ENCODE measurements at places on chromosomes 16 and 17. TPM values are rescaled to one million over a fixed set of nuclear protein-coding genes. Genes with fewer than 3 reads are reported as not detected.

GRCh38 chr16:13845232-13845631 lies 74.7 kb upstream of the ERCC4 start:
- no peak for DNase-seq
- no peak overlapping the region for H3K4me3 ChIP-seq
- H3K27me3 ChIP-seq = no peaks in the 10 kb centered on the region
- H3K27ac ChIP-seq = no peak overlapping the region
- no peaks in the 10 kb centered on the region for H3K4me1 ChIP-seq

ASGR1 gene
- total RNA-seq = 2.0 TPM

UTS2R gene
- total RNA-seq = not detected

HAGH gene
- total RNA-seq = 50.1 TPM

GRCh38 chr17:65537845-65538674 lies 23.4 kb downstream of the AXIN2 start:
- no peaks in the 10 kb centered on the region for H3K27me3 ChIP-seq
- no peak overlapping the region for H3K27ac ChIP-seq
- DNase-seq = no peak
- no peak overlapping the region for H3K4me3 ChIP-seq

- no peak for DNase-seq
- H3K27me3 ChIP-seq = no peaks in the 10 kb centered on the region
- no peak overlapping the region for H3K4me3 ChIP-seq
- H3K27ac ChIP-seq = no peak overlapping the region
- peaks cover 24% of the 10 kb centered on the region for H3K36me3 ChIP-seq
- H3K4me1 ChIP-seq = no peaks in the 10 kb centered on the region
Measured at GRCh38 chr16:414395-415169, 10.9 kb upstream of the RAB11FIP3 start.

SHCBP1 gene
- total RNA-seq = 6.3 TPM

DNA sequence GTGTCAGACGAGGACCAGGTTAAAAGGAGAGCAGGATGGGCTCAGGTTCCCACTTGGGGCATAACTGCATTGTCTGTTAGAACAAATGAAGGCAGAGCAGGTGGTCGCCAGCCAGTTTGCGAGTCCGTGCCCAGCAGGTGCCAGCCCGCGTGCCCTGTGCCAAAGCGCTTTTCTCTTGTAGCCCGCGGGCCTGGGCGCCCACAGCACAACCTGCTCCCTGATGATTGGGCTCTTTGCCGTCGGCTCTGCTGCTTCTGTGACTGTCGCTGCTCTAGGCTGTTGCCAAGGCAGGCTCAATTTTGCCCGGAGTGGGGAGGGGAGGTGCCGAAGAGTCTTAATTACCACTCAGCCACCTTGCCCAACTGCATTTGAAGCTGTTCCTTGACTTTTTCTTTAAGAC lies 21.1 kb downstream of the KNOP1 start:
- peaks cover 20% of the 10 kb centered on the region for H3K36me3 ChIP-seq
- no peak overlapping the region for H3K4me3 ChIP-seq
- peaks cover 54% of the 10 kb centered on the region for H3K4me1 ChIP-seq
- no peak for DNase-seq
- H3K27me3 ChIP-seq = no peaks in the 10 kb centered on the region
- H3K27ac ChIP-seq = peak overlapping the region; percentile 85

GRCh38 chr17:59465949-59466307 lies 99.5 kb upstream of the DHX40 start:
- H3K4me1 ChIP-seq = no peaks in the 10 kb centered on the region
- H3K27ac ChIP-seq = no peak overlapping the region
- no peaks in the 10 kb centered on the region for H3K36me3 ChIP-seq

DNA sequence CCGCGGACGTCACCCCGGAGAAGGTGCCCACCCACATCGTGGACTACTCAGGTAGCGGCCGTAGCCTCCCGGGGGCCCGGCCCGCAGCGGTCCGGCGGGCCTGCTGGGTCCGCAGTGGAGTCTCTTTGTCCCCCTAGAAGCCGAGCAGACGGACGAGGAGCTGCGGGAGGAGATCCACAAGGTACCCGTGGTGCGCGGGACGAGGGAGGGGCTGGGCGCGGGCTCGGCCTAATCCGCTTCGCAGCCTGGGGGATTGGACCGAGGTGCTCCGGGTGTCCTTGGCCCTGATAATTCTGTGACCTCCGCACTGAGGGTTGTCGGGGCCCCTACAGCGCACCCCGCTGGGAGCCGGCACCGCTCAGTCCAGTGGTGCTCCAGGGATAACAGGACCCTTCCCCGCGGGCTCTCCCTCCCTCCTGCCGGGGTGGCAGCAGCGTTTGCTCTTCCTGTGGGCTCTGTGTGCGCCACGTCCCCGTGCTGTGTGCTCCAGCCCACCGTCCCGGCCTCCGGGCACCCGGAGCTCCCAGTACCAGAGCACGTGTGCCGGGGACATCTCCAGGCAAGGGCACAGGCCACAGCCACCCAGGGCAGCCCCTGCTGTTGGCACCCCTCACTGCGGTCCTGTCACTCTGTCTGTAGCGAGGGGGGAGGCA lies 713 bp downstream of the RHOT2 start:
- peak overlapping the region; percentile 84 for H3K4me3 ChIP-seq
- H3K27ac ChIP-seq = peak overlapping the region; percentile 77
- no peaks in the 10 kb centered on the region for H3K27me3 ChIP-seq
- peaks cover 27% of the 10 kb centered on the region for H3K4me1 ChIP-seq
- no peak for DNase-seq
- H3K36me3 ChIP-seq = peaks cover 48% of the 10 kb centered on the region

- no peaks in the 10 kb centered on the region for H3K36me3 ChIP-seq
- no peak overlapping the region for H3K27ac ChIP-seq
- DNase-seq = no peak
Measured at GRCh38 chr17:68462381-68463210, 5.3 kb upstream of the WIPI1 start.

DNA sequence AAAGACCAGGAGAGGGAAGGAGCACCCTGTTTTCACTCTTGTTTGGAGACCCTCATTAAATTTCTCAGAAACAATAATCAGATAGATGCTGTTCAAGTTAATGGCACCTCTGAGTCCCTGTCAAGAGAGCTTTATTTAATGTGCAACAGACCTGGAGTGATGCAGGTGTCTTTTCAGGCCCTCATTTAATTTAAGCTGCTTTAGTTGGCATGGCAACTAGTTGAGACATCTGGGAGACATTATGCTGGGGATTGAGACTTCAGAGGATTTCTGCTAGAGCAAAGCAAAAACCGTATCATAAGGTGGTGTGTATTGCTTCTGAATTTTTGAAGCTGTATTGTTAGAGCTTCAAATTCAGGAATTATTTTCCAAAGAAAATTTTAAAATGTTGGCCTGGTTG lies 108.5 kb downstream of the NLK start:
- no peaks in the 10 kb centered on the region for H3K27me3 ChIP-seq
- H3K27ac ChIP-seq = no peak overlapping the region
- no peak overlapping the region for H3K4me3 ChIP-seq
- H3K36me3 ChIP-seq = no peaks in the 10 kb centered on the region
- DNase-seq = no peak
- no peaks in the 10 kb centered on the region for H3K4me1 ChIP-seq

DNA sequence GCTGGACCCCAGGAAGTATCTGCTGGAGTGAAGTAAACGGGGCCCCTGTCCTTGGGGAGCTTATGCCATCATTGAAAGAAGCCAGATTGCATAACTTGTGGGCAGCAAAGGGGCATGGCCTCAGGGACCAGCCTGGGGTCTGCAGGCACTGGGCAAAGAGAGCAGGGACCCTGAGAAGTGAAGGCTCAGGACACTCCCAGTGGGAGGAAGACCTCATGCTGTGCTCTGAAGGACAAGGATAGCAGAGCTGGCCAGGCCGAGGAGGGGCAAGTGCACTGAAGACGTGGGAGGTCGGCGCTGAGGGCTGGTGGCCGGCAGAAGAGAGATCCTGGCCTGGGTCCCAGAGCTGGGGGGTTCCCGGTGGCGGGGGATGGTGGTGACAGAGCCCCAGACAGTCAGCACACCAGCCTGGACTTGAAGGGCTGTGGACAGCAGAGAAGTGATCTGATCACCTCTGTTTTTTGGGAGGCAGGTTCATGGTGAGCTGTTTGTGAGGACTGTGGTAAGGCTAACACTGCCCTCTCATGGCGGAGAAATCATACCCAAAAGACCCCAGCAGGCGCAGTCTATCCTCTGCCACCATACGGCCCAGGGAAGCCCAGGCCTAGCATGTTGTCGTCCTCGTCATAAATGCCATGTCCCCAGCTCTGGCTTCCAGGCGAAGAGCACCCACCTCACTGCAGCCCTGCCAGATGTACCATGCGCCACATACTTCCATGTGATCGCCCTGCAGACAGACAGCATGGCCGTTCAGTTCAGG lies 7.1 kb upstream of the CNP start:
- no peak for DNase-seq
- no peak overlapping the region for H3K27ac ChIP-seq
- no peaks in the 10 kb centered on the region for H3K27me3 ChIP-seq
- H3K4me1 ChIP-seq = no peaks in the 10 kb centered on the region
- no peak overlapping the region for H3K4me3 ChIP-seq

GRCh38 chr16:48340054-48340453 lies 45.2 kb downstream of the SIAH1 start:
- no peak for DNase-seq
- no peaks in the 10 kb centered on the region for H3K4me1 ChIP-seq
- H3K27ac ChIP-seq = no peak overlapping the region
- no peaks in the 10 kb centered on the region for H3K27me3 ChIP-seq

- no peaks in the 10 kb centered on the region for H3K27me3 ChIP-seq
- H3K4me1 ChIP-seq = peaks cover 9% of the 10 kb centered on the region
- DNase-seq = no peak
- H3K27ac ChIP-seq = no peak overlapping the region
- peaks cover 63% of the 10 kb centered on the region for H3K36me3 ChIP-seq
- no peak overlapping the region for H3K4me3 ChIP-seq
Measured at GRCh38 chr16:57255686-57256415, 10.8 kb downstream of the ARL2BP start.

DNA sequence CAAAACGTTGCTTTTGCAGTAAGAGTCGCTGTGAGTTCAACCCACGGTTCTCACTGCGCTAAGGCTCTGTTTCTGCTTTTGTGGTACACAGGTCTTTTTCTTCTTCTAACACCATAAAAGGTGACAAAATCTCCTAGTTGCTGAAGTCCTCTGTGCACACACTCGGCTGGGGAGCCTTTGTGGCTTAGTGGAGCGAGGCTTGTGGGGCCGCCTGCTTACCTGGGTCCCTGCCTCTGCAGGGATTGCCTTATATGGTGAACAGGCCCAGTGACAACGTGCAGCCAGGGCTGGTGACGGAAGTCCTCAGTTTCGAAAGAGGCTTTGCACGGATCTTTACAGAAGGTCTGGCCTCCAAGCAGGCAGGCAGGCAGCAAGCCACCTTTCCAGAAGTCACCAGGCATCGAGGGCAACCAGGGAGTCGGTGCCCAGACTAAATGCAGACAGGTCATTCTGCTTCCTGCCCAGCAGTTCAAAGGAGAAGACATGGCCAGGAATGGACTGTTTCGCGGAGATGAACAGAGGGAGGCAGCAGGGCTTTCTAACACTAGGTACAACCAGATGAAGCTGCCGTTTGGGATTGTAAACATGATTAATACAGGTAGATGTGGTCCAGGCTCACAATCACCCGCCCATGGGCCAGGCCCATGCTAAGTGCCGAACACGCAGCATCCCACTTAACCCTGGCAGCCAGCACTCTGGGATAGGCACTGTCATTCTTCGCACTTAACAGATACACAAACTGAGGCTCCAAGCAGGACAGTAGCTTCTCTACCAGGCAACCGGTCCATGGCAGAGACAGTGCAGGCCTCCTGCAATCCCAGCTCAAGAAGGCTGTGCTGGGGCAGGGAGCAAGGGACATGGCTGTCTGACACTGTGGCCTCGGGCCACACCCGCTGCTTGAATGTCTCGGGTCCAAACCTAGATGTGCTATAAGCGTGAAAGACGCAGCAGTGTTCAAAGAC lies 10.7 kb upstream of the MEAK7 start:
- H3K4me1 ChIP-seq = peaks cover 6% of the 10 kb centered on the region
- no peaks in the 10 kb centered on the region for H3K27me3 ChIP-seq
- H3K4me3 ChIP-seq = no peak overlapping the region
- no peak for DNase-seq
- H3K27ac ChIP-seq = no peak overlapping the region

KRTAP9-4 gene
- 103 TPM for total RNA-seq

CHST6 gene
- total RNA-seq = not detected

CCL1 gene
- not detected for total RNA-seq

CD300LB gene
- not detected for total RNA-seq

GRCh38 chr16:23700509-23700908 lies 12.5 kb downstream of the ERN2 start:
- H3K4me3 ChIP-seq = no peak overlapping the region
- no peaks in the 10 kb centered on the region for H3K27me3 ChIP-seq
- no peak for DNase-seq
- H3K27ac ChIP-seq = no peak overlapping the region
- H3K4me1 ChIP-seq = no peaks in the 10 kb centered on the region
- H3K36me3 ChIP-seq = no peaks in the 10 kb centered on the region

DNA sequence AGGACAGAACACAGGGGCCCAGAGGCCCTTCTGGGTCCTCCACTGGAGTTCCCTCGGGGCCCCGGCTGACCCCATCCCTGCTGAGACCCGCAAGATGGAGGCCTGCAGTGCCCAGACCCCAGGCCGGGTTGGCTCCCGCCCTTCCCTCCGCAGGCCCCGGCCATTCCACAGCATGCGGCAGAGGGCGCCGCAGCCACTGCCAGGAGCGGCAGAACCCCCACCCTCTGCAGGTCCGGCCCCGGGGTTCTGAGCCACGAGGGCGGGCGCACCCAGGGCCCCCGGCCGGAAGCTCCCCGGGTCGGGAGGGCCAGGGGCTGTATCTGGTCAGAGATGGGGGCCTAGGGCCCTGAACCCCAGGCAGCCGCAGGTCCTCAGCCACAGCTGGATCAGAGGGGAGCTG lies 2.4 kb upstream of the PERCC1 start:
- H3K4me3 ChIP-seq = peak overlapping the region; percentile 27
- no peaks in the 10 kb centered on the region for H3K27me3 ChIP-seq
- no peaks in the 10 kb centered on the region for H3K36me3 ChIP-seq
- H3K4me1 ChIP-seq = peaks cover 11% of the 10 kb centered on the region

DNA sequence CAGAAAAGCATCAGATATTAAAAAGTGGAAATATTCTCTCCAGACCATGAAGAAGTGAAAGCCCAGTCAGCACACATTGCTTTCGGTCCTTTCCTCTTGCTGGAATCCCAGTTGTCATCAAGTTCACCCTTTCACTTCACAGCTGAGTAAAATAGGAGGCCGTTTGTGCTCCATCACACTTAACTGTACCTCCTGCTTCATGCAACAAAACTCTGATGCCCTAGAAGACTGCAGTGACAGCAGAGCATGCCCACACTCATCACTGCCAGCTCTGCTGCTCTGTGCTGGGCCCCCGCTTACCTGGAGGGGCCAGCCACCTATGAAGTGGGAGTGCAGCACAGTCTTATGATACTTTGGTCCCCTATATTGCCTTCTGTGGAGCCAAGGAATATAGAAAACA lies 62.5 kb downstream of the N4BP1 start:
- H3K27ac ChIP-seq = no peak overlapping the region
- no peak overlapping the region for H3K4me3 ChIP-seq
- no peaks in the 10 kb centered on the region for H3K4me1 ChIP-seq
- no peak for DNase-seq
- H3K27me3 ChIP-seq = no peaks in the 10 kb centered on the region

CBLN1 gene
- not detected for total RNA-seq
